Fibroblast of skin of right quadriceps (primary cell): ENCODE measurements at places on chromosomes 7 and 10.

GRCh38 chr10:117391436-117392205, 16.4 kb upstream of the PDZD8 start:
- peak; percentile 54 for DNase-seq

- DNase-seq: no peak
Observed at GRCh38 chr10:68163735-68164134, 54.4 kb downstream of the MYPN start.

DNA sequence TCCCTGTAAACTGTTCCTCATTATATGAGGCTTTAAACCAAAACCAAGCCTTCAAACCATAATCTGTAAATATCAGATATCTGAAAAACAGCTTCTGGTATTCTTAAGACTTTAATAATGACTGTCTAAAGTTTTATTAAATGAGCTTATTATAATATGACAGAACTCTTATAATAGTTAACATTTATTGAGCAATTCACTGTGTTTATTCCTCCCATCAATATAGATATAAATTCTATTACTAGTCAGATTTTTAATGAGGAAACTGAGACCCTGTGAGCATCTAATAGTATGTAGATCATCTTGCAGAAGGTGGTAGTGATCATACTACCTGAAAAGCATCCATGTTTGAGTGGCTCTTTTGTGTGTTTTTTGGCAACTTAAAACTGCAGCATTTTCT, 45.1 kb downstream of the KIF11 start:
- no peak for DNase-seq

DNA sequence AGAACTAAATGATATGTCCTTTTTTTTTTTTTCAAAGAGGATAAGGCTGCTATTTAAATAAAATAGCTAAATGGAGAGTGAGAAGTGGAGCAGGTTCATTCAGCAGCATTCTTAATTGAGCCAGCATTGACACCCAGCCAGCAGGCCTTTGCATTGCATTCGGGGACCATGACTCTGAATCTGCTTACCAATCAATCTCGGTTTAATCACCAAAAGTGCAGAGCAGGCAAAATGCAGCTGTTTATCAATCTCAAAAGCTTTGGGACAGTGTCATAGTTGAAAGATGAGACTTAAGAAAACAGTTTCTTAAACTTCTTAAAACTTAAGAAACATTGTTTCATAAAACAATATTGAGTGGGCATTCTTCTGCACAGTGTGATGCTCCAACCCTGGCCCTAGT, 51.7 kb downstream of the PLEKHA8 start:
- DNase-seq: no peak

DNA sequence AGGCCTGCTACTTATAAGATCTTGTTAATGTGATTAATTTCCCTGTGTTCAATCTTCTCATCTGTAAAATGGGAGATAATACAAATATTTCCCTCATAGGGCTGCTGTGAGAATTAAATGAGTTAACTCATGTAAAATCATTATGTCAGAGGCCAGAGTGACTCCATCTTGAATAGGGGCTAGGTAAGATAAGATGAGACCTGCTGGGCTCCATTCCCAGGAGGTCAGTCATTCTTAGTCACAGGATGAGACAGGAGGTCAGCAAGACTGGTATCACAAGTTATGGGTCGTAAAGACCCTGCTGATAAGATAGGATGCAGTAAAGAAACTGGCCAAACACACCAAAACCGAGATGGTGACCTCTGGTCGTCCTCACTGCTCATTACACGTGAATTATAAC, 200.7 kb downstream of the CYP26A1 start:
- no peak for DNase-seq

DNA sequence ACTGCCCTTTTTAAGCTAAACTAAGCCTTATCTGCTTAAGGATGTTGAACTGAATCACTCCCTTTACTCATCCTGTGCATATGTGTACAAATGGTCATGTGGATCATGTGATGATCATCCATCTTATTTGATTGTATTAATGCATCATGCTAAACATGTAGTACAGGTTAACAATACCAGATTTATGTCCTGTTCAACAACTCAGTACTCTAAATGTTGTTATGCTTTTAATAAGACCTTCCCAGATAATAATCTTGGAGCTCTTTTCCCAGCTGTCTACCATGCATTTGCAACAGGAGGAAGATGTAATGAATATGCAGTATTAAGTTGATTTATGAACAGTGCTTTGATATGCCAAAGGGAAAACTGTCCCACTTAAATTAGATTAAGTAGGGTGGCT, 318.0 kb downstream of the BICC1 start:
- DNase-seq: no peak

DNA sequence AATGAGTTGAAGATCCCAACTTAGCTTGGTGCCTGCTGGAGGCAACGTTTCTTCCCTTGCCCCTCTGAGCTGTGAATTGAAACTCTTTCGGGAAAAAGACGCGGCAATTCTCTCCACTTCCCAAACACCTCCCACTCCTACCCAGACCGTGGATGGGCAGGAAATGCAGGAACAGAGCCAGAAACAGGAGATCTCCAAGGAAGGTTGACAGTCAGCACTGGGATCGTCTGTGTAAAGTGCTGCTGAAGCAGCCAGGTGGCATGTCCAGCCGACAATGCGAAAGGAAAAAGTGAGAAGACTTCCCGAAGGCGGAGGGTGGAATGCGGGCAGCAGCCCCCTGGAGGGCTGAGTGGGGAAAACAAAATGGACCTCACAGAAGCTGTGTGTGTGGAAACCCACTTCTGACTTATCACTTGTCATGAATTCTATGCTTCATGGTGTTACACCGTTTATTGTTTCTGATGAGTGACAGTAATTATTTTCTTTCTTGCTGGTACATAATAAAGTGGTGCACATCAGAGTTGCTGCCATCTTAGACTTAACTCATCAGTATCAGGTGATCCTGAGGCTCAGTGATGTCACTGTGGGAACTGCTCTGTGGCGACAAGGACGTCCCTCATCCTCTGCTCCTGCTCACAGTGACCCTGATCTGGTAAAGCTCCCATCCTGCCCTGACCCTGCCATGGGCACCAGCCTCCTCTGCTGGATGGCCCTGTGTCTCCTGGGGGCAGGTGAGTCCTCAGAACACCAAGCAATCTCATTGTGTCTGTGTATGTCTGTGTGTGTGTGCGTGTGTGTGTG, 220.5 kb upstream of the PRSS1 start:
- DNase-seq: no peak

DNA sequence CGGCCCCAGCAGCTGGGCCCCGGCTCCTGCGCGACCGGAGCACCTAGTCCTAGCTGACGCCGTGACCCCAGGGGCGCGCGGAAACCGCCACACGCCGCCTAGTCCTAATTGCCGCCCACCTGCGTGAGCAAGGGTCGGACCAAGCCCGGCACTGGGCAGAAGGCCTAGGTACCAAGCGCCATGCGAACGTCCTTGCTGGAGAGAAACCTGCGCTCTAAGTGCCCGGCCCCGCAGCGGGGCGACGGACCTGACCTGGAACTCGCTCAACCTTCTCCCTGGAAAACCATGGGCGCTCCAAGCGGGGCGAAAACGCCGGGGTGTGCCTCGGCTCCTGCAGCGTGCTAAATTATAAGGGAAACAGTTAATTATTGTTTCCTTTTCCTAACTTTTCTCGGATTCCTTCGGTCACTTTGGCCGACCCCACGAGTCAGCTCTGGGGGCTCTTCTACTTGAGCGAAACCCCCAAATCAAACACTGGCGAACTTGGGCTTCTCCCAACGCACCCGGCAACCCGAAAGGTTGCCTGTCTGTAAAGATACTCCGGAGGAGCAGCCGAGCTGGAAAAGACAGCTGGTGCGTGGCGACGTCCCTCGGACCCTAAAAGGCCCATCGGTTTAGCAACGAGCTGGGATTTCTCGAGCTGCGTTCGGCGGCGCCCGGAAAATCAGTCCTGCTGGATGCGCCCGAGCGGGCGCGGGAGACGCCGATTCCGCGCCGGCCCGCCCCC, 5.3 kb upstream of the EBF3 start:
- no peak for DNase-seq

- no peak for DNase-seq
Observed at GRCh38 chr10:13658264-13658663, 71.5 kb downstream of the PRPF18 start.

DNA sequence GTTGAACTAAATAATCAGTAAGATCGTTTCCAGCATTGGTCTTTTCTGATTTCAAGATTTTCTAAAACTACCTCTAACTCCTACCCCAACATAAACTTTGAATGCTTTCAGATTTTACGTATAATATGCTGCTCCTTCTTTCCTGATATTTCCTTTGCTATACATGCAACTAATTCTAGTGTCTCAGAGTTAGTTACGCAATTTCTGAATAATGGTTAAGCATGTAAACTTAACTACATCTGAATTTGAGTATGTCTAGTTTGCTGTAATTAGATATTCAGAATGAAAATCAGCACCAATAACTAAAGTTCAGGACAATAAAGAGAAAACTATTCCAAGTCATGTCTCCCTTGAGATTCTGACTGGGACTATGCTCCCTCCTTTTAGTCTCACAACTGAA, 71.0 kb downstream of the SEMA3C start:
- DNase-seq: peak; percentile 34

GRCh38 chr7:101216860-101217387, 457 bp downstream of the PLOD3 start:
- DNase-seq: no peak

- peak; percentile 41 for DNase-seq
Observed at GRCh38 chr7:36032361-36032818, 120.7 kb upstream of the EEPD1 start.

- DNase-seq: peak; percentile 39
Observed at GRCh38 chr10:70733051-70733450, 52.1 kb downstream of the TBATA start.

DNA sequence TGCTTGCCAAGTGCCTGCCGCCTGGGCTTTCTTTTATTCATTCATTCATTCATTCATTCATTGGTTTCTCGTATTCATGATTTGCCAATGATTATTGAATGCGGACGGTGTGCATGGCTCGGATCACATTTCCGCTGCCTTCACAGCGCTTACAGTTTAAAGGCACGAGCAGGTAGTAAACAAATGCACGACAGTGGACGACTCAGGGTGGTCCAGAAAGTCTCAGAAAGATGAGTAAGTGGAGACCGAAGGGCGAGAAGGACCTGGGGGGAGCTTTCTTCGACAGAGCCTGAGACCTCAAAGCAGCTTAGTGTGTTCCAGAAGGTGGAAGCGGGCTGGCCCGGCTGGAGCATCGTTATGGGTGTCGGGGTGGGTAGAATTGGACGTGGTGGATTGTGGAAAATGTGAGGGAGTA, 506 bp downstream of the MCM10 start:
- peak; percentile 11 for DNase-seq

GRCh38 chr7:123201901-123202300, 2.1 kb upstream of the SLC13A1 start:
- DNase-seq: no peak

DNA sequence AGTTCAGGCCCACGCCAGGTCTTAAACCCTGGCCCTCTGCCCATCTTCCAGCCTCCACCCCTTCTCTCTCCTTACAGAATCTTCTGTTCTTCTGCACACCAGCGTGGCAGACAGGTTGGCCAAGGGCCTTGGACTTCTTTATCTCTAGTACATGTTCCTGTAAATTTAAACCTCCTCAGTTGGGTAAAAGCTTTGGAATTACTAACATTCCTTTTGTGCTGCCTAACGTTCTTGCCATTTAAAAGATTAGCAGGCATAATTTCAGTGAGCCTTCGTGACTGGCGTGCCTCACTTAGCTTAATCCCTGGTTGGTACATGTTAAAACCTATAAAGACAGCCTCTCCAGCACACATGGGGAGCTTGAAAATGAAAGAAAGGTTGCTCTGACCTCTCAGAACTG, 192.2 kb downstream of the CUX1 start:
- DNase-seq: peak; percentile 31

- peak; percentile 41 for DNase-seq
Observed at GRCh38 chr7:90777886-90778285, 181.8 kb downstream of the CDK14 start.

- no peak for DNase-seq
Observed at GRCh38 chr7:78191475-78192079, 393.0 kb downstream of the PHTF2 start.

GRCh38 chr7:131383417-131384285, 56.0 kb downstream of the MKLN1 start:
- peak; percentile 35 for DNase-seq

DNA sequence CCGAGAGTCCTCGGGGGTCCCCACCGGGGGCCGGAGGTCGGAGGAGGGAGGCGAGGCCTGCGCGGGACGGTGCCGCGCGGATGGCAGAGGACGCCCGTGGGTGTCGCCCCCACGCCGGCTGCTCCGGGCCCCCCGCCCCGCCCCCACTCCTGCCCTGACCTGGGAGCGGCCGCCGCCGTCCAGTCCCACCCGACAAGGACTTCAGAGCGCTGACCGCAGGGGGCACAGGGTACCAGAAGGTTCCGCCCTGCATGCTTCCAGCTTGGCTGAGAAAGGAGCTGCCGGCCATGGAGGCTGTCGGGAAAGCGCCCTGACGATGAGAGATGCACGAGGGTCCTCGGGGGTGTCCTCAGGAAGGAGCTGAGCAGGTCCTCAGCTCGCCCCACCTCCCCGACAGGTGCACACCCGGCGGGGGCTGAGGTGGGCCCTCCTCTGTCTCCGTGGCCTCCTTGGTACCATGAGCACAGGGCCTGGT, 57.0 kb upstream of the DNAJB6 start:
- DNase-seq: no peak

- peak; percentile 42 for DNase-seq
Observed at GRCh38 chr7:85829817-85830432, 643.1 kb upstream of the SEMA3D start.

GRCh38 chr7:12581897-12582296, 11.4 kb downstream of the SCIN start:
- peak; percentile 82 for DNase-seq
